Left kidney (tissue), 8 donors: ENCODE measurements at places on chromosomes 6 and 20.

DNA sequence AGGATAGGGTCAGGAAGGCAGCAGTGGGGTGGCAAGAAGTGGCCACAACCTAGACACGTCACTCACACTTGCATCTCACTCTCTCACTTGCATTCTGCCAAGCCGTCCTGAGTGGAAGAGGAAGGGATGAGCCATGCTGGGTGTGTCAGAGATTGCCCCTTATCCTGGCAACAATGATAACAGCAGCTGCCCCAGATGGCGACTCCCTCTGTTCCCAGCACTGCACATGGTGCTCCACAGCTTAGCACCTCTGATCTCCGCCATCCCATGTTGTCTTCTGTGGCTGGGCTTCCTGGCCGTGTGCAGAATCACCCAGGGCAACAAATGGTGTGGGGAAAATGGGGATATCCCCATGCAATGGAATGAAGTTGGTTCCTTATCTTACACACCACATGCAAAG is 11.1 kb downstream of the KCNB1 start:
- no peak for DNase-seq

DNA sequence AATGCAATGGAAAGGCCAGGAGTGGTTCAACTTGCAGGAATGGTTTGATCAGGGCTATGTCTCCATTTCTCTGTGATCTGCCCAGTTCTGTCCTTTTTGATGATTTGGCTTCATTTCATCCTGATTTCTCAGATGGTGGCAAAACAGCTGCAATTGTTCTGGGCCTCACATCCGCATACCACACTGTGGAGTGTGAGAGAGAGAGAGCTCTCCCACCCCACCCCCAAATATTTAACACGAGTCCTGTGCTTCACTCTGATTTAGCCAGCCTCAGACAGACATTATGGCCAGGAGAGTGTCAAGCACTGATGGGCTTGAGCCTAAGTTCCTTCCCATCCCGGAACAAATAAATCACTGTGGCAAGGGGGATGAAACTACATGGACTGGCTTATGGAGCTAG is 284.6 kb downstream of the CDC5L start:
- no peak for DNase-seq

GRCh38 chr6:90993770-90994169 is 406.9 kb upstream of the MAP3K7 start:
- no peak for DNase-seq

- no peak for DNase-seq
Observed at GRCh38 chr6:164022632-164023031, 608.1 kb downstream of the QKI start.

DNA sequence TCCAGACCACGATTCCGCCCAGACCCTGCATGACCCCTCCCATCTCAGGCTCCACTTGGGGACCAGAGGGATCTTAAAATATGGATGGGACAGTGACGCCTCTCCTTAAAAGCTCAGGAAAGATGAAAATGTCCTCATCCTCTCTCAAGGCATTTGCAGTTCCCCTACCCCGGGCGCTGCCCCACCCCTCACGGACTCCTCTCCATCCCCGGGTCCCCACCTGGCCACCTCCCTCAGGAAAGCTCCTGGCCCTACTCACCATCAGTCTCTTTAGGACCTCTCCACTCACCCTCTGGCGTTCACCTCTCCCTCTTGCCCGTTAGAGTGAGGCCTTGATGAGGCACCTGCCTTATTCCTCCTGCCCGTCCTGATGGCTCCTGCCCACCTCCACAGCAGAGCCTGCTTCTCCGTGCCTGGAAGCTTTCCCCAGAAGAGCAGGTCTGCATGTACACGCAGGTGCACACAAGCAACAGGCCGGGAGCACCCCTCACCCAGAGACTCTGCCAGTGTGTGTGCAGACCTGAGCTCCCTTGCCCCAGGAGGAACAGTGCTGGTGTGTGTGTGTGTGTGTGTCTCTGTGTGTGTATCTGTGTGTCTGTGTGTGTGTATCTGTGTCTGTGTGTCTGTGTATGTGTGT is 105.6 kb upstream of the NXT1 start:
- no peak for DNase-seq

- no peak for DNase-seq
Observed at GRCh38 chr6:166078294-166078693, 89.4 kb downstream of the TBXT start.

DNA sequence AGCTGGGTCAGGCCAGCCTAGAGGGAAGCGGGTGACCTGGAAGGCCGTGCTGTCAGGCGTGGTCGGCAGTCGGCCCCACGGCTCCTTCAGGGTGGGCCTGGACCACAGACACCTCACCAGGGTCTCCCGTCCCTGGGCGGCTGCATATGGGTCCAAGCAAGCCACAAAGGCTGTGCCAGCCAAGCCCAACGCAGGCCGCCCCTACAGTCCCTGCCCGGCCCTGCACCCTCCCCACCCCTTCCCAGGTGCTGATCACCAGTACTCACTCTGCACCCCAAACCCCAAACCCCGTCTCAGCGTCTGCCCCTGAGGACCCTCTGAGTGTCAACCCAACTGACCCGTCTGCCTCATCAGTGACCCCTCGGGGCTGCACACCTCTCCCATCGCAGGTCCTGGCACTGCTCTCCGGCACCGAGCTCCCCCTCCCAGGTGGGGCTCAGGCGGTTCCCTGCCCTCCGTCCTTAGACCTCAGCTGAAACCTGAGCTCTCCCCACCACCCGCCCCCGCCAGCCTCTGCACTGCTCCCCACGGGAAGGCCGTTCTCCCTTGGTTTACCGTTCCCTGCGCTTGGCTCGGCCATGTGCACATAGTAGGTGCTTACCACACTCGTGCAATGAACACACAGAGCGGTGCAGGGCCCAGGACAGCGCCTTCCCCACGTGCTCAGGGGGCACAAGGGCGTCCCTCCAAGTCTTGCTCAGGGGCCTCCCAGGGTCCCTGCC is 1.5 kb upstream of the PPDPF start:
- no peak for DNase-seq

GRCh38 chr6:125793280-125793679 is 2.5 kb downstream of the NCOA7 start:
- no peak for DNase-seq

- DNase-seq: no peak
Observed at GRCh38 chr6:159056003-159056402, 11.2 kb upstream of the TAGAP start.

DNA sequence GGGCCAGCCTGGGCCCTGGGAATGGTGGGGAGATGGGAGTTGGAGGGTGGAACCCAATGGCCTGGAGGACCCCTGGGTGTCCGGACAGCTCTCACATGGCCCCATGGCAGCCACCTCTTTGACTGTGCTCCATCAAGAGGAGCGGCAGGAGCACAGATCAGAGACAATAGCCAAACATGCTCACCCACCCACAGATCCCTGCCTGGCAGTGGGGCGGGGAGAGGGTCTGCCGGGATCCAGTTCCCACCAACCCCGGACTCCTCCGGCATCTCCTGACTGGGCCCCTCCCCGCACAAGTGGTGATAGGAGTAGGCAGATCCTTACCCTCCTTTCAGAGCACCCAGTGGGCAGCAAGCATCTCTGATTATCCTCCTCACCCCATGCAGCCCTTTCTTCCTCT is 31.9 kb upstream of the MRPS18A start:
- DNase-seq: no peak

DNA sequence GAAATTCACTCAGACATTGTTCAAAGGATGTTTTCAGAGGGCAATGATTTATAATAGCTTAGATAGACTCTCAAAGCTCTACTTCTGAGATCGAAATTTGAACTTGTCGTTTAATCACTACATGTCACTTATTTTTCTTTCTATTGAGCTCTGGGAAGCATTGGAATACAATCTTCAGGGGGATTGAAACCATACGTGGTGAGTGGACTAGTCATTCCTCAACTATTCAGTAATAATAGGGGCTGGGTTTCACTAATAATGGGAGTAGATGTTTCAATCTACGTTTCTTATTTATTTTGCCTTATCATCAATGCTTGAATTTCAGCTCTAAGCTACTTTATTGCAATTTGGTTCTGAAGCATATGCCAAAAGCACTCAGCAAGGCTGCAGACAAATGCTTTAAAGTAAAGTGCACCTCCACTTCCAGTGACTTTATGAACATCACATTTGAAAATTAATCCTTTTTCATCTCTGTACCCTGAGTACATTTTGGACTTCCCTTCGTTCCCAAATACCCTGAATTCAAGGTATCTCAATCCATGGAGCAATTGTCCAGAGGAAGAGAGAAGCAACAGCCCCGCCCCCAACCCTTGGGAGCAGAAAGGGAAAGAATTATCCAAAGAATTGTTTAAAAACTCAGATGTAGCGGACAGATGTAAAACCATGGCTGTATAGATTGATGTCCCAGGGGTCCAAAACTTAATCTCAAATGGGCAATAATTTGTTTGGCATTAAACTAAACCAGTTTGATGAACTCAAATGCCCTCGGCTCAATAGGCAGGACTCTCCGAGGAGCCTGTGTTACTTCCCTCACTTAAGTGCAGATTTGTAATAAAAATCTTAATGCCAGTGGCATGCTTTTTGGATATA is 68.1 kb downstream of the HFE start:
- DNase-seq: peak; percentile 64

DNA sequence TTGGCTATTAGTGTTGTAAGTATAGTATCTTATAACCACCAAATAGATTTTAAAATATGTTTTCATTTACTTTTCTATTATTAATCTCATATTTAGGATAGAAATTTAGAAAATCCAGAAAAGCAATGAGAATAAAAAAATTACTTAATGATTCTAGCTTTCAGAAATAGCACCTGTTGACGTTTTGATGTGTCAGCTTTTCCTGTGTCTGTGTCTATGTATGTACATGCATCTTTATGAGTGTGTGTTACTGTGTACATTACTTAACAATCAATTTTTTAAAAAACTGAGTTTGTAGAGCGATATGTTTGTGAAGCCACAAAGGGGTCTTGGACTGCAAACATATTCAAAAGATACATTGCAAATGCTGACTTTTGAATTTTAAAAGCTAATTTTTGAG is 526.9 kb downstream of the BCKDHB start:
- no peak for DNase-seq

- no peak for DNase-seq
Observed at GRCh38 chr20:7760247-7761031, 179.8 kb downstream of the HAO1 start.

- DNase-seq: no peak
Observed at GRCh38 chr6:6925391-6926164, 182.2 kb upstream of the RREB1 start.

DNA sequence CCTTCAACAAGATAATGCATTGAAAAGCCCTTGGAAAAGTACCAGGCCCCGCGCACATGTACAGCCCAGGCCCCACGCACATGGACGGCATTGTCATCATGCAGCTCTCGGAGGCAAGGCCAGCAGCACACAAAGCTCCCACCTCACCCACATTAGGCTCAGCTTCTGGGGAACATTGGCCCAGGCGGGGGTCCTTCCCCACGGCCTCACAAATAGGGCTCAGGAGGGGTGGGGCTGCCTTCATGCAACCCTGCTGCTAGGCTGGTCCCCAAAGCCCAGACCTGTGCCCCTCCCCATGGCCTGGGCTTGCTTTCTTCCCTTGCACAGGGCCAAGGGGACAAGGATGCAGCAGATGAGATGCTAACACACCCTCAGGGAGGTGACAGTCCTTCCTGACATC is 26.7 kb downstream of the NPEPL1 start:
- no peak for DNase-seq

DNA sequence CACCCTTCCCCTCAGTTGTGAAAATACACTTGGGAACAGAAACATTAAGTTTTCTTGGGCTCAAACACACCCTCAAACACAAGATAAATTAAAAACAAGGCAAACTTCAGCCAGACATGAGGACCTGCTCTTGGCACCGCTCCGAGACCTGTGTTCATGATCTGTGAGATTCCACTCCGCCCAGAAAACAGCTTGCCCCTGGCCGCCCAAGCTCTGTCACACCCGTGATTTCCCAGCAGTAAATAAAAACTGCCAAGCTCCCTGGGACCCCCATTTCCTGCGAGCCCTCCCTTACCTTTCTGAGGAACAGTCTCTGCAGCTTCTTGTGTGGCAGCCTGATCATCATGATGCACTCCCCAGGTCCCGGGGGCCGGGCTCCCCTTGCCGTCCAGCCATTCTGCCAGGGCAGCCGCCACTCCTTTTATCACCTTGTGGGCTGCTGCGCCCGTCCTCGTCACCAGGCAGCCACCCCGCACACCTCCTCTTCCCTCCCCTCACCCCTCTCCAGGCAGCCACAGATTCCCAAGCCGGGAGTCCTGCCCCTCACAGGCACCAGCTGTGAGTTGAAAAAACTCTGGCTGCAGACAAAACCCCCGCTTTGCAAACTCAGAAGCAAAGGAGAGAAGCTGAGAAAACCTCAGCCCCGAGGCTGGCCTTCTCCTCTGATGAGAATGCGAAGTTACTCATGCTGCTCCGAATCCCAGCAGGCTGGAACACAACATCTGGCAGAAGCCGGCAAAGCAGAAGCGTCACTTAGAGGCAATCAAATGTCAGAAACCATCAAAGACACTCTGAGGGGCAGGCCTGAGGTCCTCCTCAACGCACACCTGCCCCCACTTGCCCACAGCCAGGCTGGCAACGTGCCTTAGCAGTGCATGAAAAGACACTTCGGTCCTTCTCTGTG is 130.4 kb upstream of the RPS6KA2 start:
- DNase-seq: peak; percentile 36

DNA sequence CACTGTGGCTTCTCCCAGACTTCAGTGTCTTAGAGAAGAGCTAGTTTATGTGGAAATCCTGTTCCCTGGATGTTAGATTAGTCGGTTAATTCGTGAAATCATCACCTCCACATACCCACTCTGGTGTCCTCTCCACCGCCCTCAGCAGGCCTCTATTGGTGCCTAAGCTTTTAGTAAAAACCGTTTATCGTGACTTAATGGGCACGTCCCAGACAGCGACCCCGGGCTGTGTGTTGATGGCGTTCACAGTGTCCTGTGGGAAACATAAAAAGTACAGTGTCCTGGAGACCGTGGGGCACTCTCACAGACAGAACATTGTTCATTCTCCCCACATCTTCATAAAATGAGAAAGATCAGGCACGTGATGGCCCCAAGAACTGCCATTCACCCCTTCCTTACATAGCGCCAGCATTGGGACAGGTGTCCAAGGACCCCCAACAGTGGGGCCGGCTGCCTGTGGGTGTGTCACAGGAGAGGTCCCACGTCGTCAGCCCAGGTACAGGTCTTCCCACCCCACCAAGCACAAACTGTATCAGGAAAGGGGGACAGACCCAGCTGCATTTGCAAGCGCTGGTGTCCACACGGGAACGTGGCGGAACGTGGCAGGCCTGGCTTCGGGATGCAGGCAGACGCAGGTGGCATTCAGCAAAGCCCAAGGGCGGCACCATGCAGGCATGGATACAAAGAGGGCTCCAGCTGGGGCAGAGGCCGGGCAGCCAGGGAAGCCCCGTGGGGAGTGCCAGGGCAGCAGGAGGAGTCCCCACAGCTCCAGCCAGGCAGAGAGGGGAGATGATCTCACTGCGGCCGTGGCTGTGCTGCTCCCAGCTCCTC is 237.7 kb downstream of the DLL1 start:
- no peak for DNase-seq

DNA sequence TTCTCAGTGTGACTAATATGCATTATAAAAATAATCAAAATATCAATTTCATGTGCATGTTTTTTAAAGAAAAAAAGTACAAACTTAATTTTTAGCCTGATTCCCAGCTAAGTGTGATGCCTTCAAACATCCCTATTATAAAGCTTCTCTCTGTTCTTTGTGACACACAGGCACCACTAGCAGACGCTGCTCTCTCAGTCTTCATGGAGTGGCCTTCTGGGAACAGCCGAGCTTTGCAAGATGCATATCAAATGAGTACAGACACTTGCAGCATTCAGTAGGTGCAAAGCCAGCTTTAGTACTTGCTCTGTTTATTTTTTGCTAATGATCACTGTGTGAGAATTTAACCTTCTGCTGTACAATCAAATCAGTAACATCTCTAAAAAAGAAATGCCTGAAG is 340.0 kb downstream of the ADGRB3 start:
- no peak for DNase-seq

- peak; percentile 56 for DNase-seq
Observed at GRCh38 chr6:32954986-32955802, 2.3 kb upstream of the HLA-DMA start.
